ENCODE measurements at places on chromosomes 7 and 10.

- DNase-seq: no peak
Measured at GRCh38 chr10:28954211-28954610, 276.9 kb downstream of the BAMBI start.

DNA sequence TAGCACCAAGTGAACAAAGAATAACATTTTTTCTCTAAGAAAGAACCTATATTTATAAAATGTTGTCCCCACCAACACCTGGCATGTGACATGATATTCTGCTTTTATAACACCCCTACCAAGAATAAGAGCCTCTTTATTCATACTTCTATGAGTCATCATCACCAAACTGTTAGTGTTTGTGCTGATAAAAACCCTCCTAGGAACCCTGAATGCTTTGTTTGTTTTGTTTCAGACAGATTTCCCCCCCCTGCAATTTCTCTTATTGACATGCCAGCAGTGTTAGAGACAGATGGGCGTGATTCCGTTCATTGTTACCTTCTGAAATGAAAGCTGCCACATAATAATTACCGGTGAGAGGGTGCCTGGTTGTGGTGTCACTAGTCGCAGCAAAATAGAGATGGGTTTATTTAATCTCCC, 651.1 kb downstream of the SORCS1 start:
- peak; percentile 43 for DNase-seq

GRCh38 chr7:11517853-11518252, 314.1 kb downstream of the THSD7A start:
- DNase-seq: no peak

DNA sequence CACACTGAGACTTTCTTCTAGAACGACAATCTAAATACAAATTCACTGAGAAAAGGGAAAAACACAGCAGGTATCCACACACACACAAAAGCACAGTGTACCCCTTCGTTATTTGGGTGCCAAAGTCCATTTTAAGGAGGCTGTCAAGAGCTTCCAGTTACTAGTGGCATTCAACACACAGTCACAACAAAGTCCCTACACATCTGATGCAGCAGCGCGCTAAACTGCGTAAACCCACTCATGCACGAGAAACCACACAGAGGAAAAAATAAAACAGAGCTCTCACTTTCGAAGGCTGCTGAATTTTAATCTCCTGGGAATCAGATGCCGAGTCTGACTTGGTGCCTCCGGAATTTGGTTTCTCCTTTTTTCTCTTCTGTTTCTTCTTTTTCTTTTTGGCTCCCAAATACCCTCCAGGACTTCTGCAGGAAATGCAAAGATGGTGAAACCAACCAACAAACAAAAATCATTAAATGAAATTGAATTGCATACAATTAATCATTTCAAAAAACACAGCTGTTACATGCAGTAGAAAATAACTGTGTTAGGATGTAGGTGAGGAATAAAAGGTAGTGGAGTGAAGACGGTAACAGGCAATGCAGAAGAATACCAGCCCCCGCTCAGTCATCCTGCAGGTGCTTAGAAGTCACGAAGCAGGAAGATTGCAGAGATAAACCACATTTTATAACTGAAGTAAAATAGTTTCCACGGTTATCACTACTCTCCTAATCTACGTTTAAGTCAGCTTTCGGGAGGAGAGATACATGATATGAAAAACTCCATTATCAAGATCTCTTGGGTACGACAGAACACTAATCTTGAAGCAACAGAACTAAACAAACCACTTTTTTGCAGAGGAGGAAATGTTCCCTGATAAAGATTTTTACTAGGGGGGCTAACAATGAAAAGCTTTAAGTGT, 27.1 kb downstream of the NMT2 start:
- no peak for DNase-seq

GRCh38 chr10:107686095-107686494, 521.6 kb upstream of the SORCS1 start:
- DNase-seq: no peak

DNA sequence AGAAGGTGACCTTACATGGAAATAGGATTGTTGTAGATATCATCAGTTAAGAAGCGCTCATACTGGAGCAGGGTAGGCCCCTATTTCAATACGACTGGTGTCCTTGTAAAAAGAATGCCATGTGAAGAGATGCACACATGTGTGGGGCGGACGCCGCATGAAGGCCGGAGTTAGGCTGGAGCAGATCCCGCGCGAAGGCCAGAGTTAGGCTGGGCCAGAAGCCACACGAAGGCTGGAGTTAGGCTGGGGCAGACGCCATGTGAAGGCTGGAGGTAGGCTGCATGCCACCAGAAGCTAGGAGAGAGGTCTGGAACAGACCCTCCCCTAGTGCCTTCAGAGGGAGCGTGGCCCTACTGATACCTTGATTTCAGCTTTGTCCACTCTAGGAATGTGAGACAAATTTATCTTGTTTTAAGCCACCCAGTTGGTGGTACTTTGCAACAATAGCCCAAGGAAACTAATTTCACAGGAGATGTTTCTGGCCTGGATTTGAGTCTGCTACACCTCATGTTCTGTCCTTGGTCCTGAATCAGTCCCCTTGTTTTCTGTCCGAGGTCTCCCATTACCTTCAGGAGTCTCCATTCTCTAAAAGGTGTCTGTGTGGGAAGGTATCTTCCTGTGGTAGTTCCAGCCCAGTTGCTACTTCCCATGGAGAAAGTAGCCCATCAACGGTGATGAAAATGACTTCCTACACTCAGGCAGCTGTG, 585.8 kb downstream of the LRMDA start:
- no peak for DNase-seq

- DNase-seq: no peak
Measured at GRCh38 chr7:147510201-147510542, 1080.4 kb upstream of the C7orf33 start.

DNA sequence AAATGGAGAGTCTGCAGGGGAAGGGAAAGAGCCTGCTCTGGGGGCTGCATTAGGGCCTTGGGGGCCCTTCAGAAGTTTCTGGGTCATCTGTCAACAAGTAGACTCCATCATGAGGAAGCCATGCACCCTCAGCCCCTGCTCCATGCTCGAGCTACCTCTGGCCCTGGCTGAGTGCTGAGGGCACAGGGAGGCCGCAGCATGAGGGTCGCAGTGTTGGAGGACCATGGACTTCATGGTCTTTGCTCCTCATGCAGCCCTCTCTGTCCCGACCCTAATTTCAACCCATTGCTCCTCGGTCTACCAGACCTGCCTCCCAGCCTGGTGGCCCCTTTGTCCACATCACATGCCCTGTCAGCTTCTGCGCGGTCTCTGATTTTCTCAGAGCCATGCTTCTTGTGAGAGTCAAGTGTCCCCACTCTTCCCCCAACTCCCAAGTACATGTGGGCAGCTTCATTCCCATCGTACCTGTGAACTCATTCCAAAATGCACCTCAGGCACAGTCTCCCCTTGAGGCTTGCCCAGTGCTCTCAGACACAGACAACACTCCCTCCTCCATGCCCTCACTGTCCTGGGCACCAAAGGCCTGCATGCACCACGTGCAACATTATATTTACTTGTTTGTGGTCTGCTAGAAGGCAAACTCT, 14.7 kb downstream of the ZNF488 start:
- no peak for DNase-seq

DNA sequence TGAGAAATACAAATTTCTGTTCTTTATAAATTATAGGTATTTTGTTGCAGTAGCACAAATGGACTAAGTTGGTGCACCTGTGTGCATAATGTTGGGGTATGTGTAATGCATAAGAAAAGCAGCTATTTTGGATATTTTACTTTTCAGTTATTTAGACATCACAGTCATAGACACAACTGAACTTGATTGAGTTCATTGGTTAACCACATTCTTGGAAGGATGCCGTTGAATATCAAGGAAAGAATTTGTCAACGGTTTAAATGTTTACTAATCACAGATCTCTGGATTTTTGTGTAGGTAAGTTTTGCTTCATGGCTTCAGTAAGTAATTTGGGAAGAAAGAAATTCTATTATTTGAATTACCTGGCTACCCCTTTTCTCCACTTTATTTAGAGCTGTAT, 4.1 kb downstream of the OTUD1 start:
- peak; percentile 51 for DNase-seq

GRCh38 chr7:2106924-2107323, 125.8 kb downstream of the MAD1L1 start:
- peak; percentile 95 for DNase-seq

DNA sequence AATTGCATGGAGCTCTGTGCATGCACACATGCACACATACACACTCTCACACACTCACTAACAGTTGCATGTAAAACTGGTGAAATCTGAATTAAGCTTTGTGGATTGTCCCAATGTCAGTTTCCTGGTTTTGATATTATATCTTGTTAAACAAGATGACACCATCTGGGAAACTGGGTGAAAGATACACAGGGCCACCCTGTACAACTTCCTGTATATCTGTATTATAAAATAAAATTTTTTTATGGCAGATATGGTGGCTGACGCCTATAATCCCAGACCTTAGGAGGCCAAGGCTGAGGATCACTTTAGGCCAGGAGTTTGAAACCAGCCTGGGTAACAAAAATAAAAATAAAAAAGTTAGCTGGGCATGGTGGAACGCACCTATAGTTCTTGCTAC, 87.4 kb downstream of the PTPN20 start:
- DNase-seq: no peak
